Thyroid gland (tissue), 4 donors: ENCODE measurements at places on chromosomes 12 and 14. TPM values are rescaled to one million over a fixed set of nuclear protein-coding genes. Genes with fewer than 3 reads are reported as not detected.

DNA sequence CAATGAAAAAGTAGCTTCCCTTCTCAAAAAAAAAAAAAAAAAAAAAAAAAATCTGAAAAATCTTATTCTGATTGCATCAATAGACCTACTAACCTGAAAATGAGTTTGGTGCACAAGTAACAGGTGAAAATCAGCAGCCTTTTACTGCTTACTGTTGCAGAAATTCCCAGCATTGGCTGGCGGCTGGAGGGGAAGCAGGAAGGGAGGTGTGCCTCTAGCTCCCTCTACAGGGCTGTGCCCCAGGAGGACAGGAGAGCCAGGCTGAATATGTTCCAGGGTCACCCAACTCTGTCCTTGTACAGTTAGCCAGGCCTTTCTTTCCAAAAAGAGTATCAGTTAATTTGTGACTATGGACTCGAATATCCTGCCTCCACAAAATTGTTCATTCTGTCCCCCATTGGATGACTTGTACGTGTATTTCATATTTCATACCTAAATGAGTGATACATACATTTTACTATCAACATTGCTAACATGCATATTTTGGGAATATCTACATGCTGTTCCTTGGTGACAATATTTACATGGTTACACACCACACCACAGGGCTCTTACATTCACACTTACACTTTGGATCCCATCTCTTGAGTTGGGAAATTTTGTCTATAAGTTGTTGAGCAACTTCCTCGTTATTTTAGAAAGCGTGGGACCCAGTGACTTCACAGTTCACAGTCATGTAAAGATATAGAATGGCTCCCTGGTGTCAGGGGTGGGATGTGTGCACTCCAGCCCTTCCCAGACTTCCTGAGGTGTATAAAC, 124.8 kb downstream of the SAMD4A start:
- peak; percentile 87 for DNase-seq

GRCh38 chr12:79162948-79163347, 298.4 kb downstream of the SYT1 start:
- DNase-seq, result no peak

DNA sequence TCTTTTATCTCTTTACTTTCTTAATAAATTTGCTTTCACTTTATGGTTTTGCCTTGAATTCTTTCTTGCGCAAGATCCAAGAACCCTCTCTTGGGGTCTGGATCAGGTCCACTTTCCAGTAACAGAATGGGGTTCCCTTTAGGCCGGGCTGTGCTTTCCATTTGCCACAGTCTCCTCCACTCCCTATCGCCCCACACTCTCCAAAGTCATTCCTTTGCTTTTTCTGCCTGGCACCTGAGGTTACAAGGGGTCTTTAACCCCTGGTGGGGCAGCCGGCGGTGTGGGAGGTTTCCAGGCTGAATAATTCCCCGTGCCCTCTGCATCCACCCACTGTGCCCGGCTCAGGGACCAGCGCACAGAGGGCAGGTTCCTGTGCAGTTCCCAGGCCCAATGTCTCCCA, 42.9 kb upstream of the LHX5 start:
- DNase-seq, result no peak

DNA sequence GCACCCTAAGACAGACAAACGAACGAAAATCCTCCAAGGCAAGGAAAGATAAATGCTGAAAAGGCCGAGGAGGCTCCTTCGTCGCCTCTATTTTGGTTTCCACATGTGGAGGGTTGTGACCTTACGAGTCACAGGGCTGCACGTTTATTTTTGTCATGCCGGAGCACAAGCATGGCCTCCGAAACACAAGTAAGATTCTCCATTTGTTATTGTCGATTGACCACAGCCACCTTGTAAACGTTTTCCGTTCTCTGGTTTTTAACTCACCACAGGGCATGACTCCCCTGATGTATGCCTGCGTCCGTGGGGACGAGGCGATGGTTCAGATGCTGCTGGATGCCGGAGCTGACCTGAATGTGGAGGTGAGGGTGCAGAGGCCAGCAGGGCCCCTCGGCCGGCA, 73.1 kb upstream of the PWP1 start:
- no peak for DNase-seq

DNA sequence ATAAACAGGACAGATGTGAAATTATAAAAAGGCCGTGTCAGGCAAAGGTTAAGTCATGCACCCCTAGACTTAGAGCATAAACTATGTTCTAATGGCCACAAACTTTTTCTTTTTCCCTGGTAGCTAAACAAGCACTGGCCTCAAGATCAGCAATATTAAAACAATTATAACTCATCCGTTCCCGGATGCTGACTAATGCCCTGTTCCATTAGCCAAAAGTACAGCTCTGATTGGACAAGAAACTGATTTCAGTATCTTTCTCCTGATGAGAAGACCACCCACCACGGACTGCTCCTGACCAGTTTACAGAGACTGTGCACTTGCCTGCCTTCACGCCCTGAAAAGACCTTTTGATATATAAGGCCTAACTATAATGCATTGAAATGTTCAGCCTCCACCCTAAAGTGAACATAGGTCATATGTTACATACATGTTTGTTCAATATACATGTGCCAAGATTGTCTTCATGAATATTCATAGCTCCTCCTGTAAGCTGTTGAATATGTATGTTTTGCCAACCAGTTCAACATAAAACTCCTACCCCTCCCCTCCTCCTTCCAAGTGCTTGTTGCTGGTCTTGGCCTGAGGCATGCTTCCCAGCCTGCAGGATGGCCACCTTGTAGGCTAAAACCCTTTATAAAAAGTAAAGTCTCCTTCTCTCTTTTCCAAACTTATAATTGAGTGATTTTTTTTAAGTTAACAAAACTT, 162.0 kb downstream of the IPO8 start:
- DNase-seq, result no peak

DNA sequence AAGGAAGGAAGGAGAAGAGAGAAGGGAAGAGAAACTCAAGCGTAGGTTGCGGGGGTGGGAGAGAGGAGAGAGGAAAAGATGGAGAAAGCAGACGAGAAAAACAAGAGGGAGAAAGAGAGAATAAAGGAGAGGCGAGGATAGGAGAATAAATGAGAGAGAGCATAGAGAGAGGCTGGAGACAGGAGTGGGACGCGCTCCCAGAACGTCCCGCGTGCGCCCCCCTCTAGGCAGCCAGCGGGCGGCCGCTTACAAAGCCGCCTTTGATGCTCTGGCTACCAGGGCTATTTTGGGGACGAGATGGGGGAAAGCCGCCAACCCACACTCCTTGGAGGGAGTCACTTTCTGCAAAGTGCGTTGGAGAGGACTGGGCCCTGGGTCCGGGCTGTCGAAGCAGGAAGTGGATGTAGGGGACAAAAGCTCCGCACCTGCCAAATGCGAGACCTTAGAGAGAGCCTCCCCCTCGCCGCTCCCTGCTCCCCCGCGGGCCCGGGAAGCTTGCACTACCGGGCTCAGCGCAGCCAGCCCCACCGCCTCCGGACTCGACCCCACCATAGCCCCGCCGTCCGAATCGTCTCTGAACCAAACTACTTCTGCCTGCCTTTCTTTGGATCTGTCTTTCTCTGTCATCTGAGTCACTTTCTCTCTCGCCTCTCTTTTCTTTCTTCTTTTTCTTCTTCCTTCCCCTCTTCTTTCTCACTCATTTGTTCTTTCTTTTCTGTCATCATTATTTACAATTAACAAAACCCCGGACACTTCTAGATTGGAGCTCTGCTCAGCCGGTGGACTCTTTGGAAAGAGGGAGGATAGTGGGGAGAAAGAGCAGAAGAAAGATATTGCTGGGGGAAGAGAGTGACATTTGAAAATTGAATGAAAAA, 8.0 kb downstream of the ASCL1 start:
- DNase-seq, result no peak

DNA sequence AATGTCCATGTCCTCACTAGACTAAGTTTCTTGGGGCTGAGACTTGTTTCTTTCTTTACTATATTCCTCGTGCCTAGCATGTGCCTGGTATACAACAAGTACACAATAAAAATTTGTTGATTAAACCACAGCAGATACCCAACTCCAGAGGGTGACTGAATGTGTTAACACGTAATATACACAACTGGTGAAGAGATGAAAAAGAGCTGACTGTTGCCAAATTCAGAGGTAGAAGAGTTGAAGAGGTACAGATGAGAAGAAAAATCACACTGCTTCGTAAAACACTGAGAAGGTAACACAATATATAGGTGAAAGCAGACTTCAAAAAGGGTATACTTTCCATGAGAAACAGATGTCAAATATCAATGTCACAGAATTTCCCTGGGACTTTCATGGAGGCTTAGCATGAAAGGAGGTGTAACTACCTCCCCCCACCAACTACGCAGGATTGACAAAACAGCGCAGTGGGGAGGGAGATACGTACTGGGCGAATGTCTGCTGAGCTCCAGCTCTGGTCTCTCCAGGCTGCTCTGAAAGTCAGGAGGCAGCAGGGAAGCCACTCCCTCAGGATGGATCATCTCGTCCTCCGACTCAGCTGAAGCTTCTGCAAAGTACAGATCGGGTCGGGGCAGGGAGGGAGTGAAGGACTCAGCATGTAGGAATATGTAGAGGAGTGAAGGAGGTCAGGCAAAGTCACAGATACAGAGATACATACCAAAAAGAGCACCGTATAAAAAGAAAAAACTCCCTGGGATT, 5.3 kb downstream of the ACIN1 start:
- no peak for DNase-seq

- DNase-seq, result no peak
Observed at GRCh38 chr14:94583557-94583956, 2.3 kb downstream of the SERPINA5 start.

- no peak for DNase-seq
Observed at GRCh38 chr14:89179891-89180404, 237.1 kb downstream of the FOXN3 start.

- no peak for DNase-seq
Observed at GRCh38 chr12:52387859-52388258, 2.4 kb upstream of the KRT84 start.

GRCh38 chr12:108112832-108113556, 16.1 kb upstream of the WSCD2 start:
- peak; percentile 75 for DNase-seq

GRCh38 chr14:68784226-68784910, 8.5 kb downstream of the ZFP36L1 start:
- DNase-seq, result peak; percentile 26

GRCh38 chr14:64849940-64850339, 29.8 kb downstream of the SPTB start:
- DNase-seq, result no peak

GRCh38 chr12:51372021-51372420, 19.2 kb downstream of the GALNT6 start:
- no peak for DNase-seq

Gene TMTC1
- 17.2 TPM for total RNA-seq

Gene TCTN1
- 126 TPM for total RNA-seq

Gene A2ML1
- total RNA-seq, result not detected

Gene AEBP2
- total RNA-seq, result 35.6 TPM

Gene FAM186B
- 2.1 TPM for total RNA-seq
